ENCODE measurements at places on chromosomes 7 and 10.
A peak's percentile ranks its signal among the peaks of the same experiment; 100 is the strongest.

DNA sequence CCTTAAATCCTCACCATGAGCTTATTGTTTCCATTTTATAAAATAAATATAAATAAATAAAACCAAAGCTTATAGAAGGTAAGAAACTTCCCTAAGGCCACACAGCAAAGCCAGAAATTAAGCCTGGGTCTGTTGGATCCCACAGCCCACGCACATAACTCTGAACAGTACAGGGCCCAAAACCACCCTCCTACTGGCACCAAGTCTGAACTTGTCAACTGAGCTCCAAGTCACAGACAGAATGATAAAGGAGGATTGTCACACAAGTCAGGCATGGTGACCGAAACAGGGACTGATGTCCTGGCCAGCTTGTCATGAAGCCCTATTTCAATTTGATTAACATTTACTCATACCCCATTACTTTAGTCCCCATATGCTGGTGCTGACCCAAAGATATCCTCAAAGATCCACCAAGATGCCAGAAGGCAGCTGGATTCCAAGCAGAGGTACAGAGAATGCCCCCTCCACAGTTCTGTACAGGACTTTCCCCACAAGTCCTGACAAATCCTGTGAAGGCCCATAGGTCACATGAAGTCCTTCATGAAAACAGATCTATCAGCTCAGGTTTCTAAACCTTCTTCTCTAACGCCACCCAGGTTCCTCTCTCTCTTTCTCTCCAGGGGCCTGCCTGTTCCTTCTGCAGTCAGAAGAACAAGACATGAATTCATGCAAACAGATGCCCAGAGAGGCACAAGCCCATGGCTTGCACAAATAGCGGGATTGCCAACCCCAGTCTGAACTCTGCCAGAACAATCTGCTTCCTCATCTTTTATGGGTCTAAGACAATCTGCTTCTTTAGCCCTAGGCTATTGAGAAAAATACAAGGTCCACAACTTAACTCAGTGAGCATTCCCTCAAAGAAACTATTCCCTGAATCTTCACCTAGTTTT, 60.9 kb downstream of the GLI3 start:
- DNase-seq = no peak

- no peak for DNase-seq
Observed at GRCh38 chr7:84529480-84530205, 335.1 kb upstream of the SEMA3A start.

GRCh38 chr7:45136106-45137060, 21.2 kb upstream of the RAMP3 start:
- peak; percentile 82 for DNase-seq

GRCh38 chr10:93947524-93947923, 46.2 kb upstream of the PLCE1 start:
- no peak for DNase-seq

DNA sequence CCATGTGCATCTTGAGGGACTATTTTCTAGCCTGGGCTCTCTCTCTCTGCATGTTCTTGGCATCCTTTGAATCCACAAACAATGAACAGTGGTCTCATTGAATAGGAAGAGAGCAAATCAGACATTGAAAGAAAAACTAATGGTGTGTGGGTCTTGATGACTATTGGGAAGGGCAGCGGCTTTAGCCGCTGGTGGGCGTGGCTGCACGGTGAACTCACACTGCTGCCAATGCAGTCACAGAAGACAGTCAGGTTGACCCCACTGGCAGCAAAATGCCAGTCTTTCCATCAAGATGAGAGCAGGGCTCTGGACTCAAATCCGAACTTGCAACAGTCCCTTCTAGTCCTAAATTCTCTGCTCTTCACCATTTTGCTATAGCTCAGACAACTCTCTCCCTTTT, 91.0 kb downstream of the ADARB2 start:
- DNase-seq = no peak

GRCh38 chr7:20329389-20330238, 1.1 kb upstream of the ITGB8 start:
- peak; percentile 20 for DNase-seq

DNA sequence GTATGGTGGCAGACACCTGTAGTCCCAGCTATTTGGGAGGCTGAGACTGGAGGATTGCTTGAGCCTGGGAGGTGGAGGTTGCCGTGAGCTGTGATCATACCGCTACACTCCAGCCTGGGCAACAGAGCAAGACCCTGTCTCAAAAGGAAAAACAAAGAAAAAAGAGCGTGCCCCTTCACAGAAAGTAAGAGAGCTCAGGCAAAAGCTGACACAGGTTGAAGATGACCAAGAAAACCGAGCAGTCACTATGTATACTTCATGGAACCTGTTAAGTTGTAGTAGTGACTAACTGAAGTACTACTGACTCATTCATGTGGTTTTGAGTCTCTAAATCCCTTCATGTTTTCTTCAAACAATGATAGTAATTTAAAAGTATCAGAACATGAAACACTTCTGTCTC, 1.2 kb upstream of the PRRT4 start:
- DNase-seq = no peak

GRCh38 chr10:44990302-44990655, 10.4 kb upstream of the ZNF22 start:
- DNase-seq = no peak

GRCh38 chr7:47225387-47226131, 356.4 kb downstream of the TNS3 start:
- no peak for DNase-seq

DNA sequence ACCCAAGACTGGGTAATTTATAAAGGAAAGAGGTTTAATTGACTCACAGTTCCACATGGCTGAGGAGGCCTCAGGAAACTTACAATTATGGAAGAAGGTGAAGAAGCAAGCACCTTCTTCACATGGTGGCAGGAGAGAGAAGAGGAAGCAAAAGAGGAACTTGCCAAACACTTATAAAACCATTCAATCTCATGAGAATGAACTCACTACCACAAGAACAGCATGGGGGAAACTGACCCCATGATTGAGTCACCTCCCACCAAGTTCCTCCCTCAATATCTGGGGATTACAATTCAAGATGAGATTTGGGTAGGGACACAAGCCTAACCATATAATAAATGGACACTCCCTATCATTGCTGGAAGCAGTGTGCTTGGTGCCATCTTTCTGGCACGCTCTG, 506.3 kb downstream of the CALN1 start:
- DNase-seq = no peak

DNA sequence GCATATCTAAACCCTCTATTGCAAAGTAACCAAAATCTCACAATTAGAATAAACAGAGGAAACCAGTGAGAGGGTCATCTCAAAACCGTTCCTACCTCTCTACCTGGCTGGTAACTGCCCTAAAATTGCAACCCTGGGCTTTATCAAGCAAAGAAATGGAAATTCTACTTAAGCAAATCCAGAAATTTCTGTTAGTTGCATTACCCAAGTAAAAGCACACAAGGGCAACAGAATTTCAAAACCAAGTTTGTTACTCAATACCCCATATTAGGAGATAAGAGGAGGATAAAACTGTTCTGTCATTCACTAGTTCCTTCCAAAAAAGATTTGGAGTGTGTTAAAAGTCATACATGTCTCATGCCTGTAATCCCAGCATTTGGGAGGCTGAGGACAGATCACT, 195.3 kb downstream of the FAM107B start:
- DNase-seq = no peak

GRCh38 chr10:71232089-71232998, 20.0 kb downstream of the UNC5B start:
- DNase-seq = no peak
